ENCODE measurements at places on chromosomes 12 and 14.

GRCh38 chr14:58746261-58746660 is 108.5 kb downstream of the DACT1 start:
- DNase-seq = no peak

GRCh38 chr12:105744371-105745058 is 394.2 kb downstream of the NUAK1 start:
- DNase-seq = no peak

DNA sequence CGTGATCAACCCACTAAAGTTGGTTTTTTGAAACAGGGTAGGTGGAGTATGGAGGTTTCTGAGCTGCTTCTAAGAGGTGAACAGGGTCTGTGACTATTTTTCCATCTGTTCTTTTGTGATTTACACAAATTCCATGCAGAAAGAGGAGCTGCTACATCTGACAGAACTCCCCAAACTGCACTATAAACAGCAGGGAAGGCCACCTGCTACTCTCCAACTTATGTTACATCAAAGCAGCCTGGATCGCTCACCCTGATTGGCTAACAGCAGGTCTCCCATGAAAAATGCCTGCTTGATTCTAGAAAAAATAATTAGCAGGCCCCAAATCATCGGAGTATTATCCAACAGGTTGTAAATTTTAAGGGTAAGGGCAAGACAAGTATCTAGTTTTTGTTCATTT is 282.9 kb upstream of the FLRT2 start:
- peak; percentile 83 for DNase-seq

GRCh38 chr14:101351146-101351545 is 210.1 kb upstream of the DIO3 start:
- DNase-seq = no peak

- DNase-seq = no peak
Measured at GRCh38 chr14:81392976-81393643, 7.0 kb downstream of the STON2 start.

GRCh38 chr14:101539880-101540279 is 21.4 kb upstream of the DIO3 start:
- no peak for DNase-seq

GRCh38 chr14:47778631-47779030 is 103.2 kb upstream of the MDGA2 start:
- DNase-seq = no peak

- no peak for DNase-seq
Measured at GRCh38 chr14:50362764-50363713, 33.6 kb downstream of the CDKL1 start.

DNA sequence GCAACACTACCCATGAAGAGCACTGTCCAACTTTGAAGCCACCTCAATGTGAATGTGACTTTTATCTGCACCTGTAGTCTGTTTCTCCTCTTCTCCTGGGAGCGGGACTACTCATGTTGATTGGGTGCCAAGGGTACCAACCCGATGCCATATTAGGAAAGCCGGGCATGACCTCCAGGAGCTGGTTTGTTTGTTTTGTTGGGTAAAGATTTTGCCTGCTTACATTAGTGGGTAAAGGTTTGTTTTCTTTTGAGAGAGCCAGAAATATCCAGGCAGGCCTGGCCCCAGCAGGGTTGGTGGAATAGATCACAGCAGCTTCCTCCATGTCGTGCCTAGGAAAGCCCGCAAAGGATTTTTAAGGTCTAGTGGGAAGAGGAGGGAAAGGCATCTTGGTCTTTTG is 19.7 kb upstream of the ITPK1 start:
- no peak for DNase-seq

DNA sequence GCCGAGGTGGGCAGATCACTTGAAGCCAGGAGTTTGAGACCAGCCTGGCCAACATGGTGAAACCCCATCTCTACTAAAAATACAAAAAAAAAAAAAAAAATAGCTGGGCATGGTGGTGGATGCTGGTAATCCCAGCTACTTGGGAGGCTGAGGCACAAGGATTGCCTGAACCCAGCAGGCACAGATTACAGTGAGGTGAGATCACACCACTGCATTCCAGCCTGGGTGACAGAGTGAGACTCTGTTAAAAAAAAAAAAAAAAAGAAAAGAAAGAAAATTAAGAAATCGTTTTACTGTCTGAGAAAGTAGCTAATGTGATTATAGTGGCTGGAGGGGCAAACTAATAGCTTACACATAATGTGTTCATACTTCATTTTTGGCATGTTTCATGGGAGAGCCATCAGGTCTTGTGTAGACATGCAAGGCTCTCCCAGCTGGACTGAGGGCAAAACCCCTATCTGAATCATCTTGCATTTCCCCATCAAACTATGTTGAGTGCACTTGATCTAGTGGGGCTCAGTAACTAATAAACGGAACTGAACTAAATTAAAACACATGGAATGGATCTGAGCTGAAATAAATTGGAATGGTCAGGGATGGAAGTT is 16.2 kb downstream of the KIF21A start:
- no peak for DNase-seq

- no peak for DNase-seq
Measured at GRCh38 chr12:14396071-14396470, 30.6 kb downstream of the ATF7IP start.

DNA sequence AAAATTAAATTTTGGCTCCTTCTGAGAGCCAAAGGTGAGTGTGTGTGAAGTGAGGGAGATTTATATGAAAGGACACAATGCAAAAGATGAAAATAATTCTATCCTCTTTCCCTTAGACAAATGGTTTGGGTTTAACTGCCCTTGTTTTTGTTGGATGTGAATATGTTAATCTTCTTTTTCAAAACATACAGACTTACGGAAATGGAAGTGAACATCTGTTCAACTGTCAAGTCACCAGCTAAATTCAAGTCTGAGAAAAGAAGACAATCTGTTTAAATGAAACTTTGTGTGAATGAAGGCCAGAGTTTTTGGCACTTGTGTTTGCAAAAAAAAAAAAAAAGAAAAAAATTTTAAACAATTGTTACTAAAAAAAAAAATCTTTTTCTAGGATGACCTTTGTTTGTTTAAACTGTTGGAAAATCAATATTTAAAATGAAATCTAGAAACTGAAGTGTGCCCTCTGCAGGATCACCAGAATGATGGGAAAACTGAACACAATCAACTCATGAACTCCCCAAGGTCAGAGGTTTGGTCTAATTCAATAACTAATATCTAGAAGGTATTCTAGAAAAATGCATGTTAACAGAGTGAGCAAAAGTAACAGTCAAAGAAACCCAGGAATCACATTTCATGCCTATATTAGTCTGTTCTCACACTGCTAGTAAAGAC is 448.8 kb downstream of the FLRT2 start:
- DNase-seq = no peak

GRCh38 chr12:109652233-109652976 is 61.2 kb upstream of the FAM222A start:
- no peak for DNase-seq

DNA sequence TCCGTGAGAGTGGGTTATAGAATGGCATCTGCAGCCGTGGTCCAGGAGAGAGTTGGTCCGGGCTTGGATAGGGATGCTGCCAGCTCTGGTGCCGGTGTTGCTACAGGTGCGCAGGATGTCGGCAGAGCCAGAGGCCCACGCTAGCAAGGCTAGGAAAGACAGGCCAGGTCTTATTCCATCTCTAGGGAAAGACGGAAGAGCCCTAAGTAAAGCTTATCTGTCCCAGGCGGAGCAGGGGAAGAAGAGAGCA is 485 bp upstream of the PSME1 start:
- no peak for DNase-seq

GRCh38 chr12:57145460-57146059 is 1.9 kb downstream of the LRP1-AS start:
- DNase-seq = no peak

DNA sequence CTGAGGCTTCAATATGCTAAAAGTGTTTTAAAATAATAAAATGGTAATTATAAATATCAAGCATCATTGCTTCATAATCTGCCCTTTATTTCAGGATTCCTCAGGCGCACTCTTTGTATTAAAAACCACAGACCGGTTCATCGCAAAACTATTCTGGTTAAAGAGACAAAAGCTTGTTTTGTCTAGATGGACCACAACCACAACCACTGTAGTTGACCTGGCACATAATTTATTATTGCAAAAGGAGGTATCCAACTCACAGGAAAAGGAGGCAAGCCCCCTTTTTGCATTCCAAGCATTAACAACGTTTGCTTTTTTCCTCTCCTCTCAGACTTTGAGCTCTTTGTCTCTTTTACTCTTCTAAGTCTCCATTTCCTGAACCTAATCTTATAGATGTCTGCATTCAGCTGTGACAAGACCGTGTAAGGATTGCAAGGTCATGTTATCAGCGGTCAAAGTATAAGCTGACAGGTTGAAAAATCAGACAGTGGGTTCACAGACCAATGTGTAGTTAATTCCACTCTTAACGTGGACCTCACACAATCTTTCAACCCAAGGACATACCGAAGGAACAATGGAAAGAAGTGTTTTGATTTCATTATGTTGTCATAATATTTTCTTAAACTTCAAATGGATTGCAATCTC is 1057.6 kb downstream of the GALC start:
- no peak for DNase-seq

GRCh38 chr12:130988261-130988660 is 34.6 kb downstream of the ADGRD1 start:
- DNase-seq = no peak

GRCh38 chr14:31877255-31877798 is 199.8 kb upstream of the ARHGAP5 start:
- DNase-seq = peak; percentile 89

GRCh38 chr12:107844312-107844921 is 69.9 kb downstream of the ASCL4 start:
- no peak for DNase-seq

DNA sequence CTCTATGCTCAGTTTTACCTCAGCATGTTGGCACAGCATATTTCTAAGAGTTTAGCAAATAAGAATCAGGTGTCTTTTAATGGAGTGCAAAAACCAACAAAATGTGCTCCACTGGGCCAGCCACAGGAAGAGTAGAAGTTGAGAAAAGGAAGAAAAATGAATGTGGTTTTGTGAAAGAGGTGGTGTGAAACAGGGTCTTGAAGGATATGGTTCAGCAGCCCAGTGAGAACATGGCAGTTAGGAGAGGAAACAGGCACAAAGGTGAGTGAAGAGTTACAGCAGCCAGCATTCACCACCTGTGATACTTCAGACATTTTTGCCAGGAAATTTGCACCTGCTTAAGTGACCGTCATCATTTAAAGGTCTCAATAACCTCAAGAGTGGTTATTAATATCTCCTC is 2.4 kb downstream of the STAB2 start:
- no peak for DNase-seq

GRCh38 chr14:96698960-96699539 is 98.1 kb upstream of the VRK1 start:
- no peak for DNase-seq

DNA sequence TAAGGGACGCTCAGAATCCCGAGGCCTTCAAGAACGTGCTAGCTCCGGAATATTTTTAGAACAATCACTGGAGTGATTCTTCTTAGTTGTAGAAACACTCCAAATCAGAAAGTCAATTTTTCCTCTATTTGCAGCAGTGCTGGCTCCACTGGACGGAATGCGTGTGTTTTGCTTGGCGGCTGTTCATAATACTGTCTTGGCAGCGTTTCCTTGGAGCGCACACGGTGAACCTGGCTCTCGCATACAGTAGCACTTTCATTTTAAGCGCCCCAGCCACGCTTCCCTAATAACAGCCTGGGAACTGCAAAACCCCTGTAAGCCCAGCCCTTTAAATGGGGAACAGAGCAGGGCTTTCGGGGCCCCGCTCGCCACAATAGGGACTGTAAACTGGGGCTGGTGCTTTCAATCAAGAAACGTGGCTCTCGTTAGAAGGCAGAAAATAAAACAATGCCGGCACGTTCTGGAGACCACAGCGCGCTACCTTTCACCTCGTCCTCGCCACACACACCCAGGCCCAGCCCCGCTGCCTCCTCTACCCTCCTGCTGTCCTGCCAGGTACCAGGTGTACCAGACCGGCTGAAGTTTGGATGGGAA is 79.9 kb downstream of the BCL11B start:
- DNase-seq = no peak

All from NCI-H524 (cell line).